Left cardiac atrium (tissue), 4 donors: ENCODE measurements at places on chromosomes 2 and 18.

DNA sequence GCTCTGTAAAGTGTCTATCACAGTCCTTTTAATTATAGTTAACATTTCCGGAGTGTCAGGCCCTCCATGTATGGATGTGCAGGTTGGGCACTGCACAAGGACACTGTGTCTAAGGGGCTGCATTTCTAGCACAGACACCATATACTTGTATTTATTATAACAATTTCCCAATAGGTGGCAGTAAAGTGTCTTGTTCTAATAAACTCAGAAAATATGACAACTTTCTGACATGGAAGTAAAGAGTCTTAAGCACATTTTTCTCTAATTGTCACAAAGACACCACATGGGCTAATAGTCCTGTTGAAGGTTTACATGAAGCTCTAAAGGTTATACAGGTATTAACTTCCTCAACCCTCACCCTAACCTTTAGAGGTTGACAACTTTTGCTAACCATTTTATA is 156.6 kb downstream of the DYSF start:
- DNase-seq: no peak

DNA sequence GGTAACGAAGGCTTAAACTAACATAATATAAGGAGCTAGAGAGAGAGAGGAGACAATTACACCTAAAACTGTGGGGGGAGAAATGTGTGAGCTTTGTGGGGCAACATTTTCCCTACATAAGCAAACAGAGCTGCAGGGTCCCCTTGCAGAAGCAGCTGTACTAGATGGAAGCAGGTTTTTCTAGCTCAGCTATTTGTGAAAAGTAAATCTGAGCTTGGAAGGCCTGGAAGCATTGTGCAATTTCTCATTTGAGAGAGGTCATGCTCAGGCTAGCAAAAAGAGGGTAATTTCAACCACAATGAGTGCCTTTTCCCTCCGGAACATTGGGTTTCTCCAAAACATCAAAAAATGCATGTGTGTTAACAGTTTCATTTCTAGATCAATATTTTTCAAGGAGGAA is 130.0 kb downstream of the ARL4C start:
- no peak for DNase-seq

- peak; percentile 30 for DNase-seq
Measured at GRCh38 chr2:23009545-23010149, 375.3 kb upstream of the KLHL29 start.

- no peak for DNase-seq
Measured at GRCh38 chr18:43919551-43919950, 642.3 kb upstream of the SYT4 start.

- DNase-seq: no peak
Measured at GRCh38 chr2:17574406-17575073, 34.0 kb downstream of the VSNL1 start.
